Right lobe of liver (tissue), 6 donors: ENCODE measurements at places on chromosomes 12 and 14. TPM values are rescaled to one million over a fixed set of nuclear protein-coding genes. Genes with fewer than 3 reads are reported as not detected.

DNA sequence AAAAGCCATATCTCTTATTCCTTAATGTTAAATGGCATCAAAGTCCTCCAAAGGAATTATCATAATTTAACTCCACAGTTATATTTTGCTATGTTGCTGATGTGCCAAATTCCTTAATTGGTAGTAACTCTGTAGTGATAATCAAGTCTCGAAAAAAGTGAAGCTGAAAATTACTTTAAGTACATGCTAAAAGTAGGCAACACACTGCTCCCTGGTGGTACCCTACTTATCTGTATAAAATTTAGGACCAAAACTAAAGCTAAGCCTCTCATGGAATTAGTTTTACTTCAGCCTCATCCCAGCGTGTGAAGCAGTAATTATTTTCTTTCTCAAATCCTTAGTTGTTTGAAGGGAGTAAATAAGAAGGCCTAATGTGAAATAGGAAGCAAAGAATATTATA lies 132.8 kb downstream of the TTLL5 start:
- H3K4me1 ChIP-seq, result no peaks in the 10 kb centered on the region
- no peaks in the 10 kb centered on the region for H3K27me3 ChIP-seq
- H3K36me3 ChIP-seq, result no peaks in the 10 kb centered on the region
- no peak overlapping the region for H3K4me3 ChIP-seq

DNA sequence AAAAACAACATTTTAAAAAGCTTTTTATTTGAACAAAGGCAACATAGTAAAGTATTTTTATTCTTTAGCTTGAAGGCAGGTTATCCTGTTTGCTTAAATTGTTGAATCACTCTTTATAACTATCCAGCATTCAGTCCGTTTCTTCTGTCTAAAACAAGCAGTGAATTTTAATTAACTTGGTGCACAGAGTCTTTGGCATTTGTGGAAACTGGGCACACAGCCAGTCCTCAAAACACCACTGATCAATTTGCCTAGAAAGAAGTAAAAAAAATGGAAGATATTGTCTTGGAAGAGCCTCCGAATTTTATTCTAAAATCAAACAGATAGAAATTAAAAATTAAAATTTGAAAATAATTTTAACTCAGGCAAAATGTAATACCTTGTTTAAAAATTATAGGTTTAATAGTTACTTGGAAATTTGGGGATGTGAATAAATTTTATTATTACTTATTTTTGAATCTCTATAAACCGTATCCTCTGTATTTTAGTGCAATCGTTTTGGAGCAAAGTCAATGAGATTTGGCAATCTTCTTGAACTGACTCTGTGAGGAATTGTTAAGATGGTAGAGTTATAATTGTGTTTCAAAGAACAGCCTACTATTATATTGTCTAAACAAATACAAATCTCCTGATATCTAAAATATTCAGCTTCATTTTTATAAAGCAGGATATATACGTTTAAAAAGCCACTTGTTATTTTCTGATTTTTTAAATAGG lies 927.0 kb downstream of the SLC16A7 start:
- H3K4me1 ChIP-seq, result no peaks in the 10 kb centered on the region
- H3K27me3 ChIP-seq, result no peaks in the 10 kb centered on the region
- DNase-seq, result no peak
- H3K4me3 ChIP-seq, result no peak overlapping the region
- H3K27ac ChIP-seq, result no peak overlapping the region

Gene HOXC9
- not detected for total RNA-seq

DNA sequence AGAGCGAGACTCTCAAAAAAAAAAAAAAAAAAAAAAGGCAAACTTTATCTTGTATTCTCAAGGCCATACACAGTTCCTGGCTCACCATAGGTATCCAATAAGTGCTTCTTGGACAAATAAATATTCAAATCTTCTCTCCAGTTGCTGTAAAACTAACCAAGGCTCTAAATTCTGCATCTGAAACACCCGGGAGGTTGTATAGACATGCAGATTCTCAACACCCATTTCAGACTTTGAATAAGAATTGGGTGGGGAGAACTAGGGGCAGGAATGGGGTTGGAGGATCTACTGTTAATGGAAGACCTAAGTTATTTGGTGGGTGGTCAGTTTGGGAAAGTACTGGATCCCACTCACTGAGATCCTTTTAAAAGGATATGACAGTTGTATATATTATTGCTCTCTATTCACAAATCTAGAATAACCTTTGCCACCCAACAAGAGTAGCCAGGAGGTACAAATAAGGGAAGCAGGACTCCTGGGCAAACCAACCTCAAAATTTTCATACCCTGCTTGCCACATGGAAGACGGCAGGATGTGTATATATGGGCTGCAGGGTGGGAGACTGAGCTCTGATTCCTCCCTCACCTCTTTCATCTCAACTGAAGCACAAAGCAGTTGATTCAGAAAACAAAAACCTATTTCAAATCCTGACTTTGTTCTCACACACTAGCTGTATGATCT lies 879 bp downstream of the GDF3 start:
- no peaks in the 10 kb centered on the region for H3K4me1 ChIP-seq
- H3K4me3 ChIP-seq, result no peak overlapping the region
- no peak for DNase-seq
- no peak overlapping the region for H3K27ac ChIP-seq
- no peaks in the 10 kb centered on the region for H3K36me3 ChIP-seq
